Body of pancreas (tissue), 4 donors: ENCODE measurements at places on chromosomes 6 and 20.
A peak's percentile ranks its signal among the peaks of the same experiment; 100 is the strongest.

DNA sequence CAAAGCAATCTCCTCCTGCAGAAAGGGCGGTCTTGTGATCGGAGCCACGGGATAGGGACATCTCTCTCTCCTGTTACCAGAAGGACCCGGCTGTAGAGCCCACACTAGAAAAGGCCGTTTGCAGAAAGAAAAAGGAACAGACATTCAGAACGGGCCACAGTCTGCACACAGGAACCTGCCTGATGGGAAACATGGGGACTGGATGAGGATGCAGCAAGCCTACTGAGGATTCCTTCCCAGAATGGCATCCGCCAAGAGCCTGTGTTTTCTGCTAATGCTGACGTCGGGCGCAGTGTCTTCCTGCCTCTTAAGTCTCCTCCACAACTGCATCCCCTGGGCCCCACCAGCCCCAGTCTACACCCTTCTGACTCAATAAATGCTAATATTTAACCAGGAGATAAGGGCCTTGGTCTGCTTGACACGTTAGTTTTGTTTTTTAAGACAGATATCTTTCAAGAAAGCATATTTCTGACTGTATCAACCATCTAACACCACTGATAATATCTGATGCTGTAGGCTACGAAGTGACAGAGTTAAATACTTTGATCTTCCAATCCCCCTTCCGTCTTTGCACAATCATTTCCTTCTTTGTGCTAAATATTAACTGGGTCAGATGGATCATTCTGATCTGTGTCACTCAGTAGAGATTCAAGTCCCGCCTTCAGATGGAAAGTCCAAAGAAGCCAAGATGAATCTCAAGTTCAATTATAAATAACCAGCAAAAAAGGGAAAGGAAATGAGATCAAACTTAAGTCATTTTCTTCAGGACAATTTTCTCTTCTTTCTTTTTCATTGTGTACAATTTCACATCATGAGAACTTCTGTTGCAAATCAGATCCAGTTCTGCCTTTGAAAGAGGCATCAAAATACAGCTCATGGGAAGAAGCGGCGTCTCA, 20.7 kb downstream of the FAM50B start:
- DNase-seq = peak; percentile 11

DNA sequence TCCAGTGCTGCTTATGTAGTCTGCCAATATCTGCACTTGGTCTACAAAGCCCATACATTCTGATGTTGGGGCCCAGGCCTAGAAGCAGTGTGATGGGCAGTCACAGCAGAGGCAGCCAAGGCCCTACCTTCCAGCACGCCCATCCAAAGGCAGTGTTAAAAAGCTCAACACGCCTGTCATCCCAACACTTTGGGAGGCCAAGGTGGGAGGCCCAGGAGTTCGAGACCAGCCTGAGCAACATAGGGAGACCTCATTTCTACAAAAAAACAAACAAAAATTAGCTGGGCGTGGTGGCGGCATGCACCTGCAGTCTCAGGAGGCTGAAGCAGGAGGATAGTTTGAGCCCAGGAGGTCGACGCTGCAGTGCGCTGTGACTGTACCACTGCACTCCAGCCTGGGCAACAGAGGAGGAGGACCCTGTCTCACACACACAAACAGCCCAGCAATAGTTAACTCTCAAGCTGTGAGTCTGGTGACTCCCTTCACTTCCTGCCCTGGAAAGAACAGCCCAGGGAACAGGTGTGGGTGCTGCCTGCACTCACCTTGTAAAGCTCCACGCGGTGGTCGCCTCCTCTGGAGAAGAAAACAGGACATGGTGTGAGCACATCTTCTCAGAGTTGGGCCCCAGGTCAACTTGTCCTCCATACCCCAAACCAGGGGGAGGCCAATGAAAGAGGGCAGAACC, 68.8 kb downstream of the PYGB start:
- DNase-seq = no peak

GRCh38 chr6:85472744-85473143, 22.9 kb downstream of the NT5E start:
- DNase-seq = no peak

DNA sequence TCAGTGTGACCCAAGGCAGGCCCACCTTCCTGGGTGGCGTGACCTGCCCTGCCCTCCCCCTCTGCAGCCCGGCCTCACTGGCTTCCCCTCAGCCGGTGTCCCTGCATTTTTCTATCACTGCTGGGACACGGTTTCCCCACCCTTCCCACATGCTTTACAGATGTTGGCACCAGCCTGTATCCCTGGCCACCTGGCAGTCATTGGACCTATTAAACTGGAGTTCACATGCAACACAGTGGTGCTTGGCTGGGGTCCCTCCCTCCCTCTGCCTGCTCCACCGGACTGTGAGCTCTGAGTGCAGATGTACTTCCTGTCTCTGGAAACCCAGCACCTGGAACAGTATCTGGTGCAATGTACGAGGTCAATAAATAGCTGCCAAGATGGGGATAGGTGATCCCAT, 25.5 kb upstream of the STX16 start:
- DNase-seq = no peak

GRCh38 chr6:28738396-28738765, 185.4 kb downstream of the TRIM27 start:
- DNase-seq = no peak

- DNase-seq = no peak
Measured at GRCh38 chr6:15874326-15874725, 211.5 kb upstream of the DTNBP1 start.

DNA sequence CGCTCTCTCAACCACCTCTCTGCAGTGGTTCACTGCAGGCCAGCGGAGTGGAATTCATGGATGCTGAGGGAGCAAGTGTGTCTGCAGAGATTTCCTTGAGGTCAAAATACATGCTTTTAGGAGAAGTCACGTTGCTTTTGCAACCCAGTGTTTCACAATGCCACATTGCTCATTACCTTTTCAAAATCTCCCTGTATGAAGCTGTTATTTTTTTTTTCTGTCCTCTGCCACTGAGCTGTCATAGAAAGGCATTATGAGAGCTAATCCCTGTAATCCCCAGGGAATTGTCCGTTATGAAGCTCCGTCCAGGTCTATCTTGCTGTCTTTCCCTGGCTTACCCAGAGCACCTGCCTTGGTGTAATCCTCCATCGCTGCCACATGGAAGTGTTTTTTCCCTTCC, 60.5 kb upstream of the SLC22A23 start:
- no peak for DNase-seq

- no peak for DNase-seq
Measured at GRCh38 chr6:20658516-20658915, 124.3 kb downstream of the CDKAL1 start.
